ENCODE measurements at places on chromosomes 3 and 15.

- no peak for DNase-seq
Measured at GRCh38 chr15:74565381-74566085, 24.5 kb downstream of the ARID3B start.

DNA sequence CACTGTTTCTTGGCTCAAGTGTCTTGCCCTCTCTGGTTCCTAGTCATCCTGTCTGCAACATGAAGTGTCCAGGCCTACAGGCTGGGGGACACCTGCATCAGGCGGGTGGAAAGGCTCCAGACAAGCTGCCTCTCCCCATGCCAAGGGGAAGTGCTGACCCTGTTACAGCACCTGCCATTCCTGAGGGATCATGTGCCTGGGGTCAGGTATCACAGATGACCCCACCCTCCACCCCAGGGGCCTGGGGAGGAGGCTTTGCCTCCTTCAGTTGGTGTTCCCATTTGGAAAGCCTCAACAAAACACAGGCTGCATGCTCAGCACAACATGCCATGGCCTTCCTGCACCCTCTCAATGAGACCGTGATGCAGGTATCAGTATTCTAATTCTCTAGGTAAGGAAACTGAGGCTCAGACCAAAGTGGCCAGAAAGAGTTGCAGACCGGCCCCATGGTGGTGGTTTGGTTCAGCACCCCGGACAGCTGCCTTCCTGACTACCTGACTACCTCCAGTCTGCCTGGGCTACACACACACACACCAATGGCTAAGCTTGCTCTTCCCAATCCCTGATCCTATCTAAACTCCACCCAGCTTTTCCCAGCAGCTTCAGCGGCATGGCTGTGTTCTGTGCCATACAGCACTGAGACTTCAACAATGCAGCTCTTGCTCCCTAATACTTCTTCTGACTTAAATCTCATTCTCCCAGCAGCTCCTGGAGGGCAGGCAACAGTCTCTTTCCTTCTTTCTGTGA lies 69.7 kb upstream of the LINGO1 start:
- no peak for DNase-seq

DNA sequence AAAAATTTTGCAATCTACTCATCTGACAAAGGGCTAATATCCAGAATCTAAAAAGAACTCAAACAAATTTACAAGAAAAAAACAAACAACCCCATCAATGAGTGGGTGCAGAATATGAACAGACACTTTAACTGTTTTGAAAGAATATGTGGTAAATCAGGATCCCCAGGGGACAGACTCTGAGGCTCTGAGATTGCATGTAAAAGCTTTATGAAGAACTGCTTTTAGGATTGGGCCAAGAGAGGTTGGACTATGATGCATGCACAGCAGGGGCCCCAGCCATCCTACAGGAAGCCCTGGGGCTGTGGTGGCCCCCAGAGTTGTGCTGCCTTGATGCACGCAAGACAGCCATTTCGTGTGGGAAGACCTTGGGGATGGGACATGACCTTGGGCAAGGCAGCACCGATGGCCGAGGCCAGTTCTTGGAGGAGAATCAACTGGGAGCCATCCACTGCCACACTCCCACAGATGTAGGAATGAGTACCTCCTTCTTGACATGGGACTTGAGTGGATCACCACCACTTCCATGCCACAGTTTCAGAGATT lies 298.1 kb upstream of the THBS1 start:
- no peak for DNase-seq

- DNase-seq, result no peak
Measured at GRCh38 chr15:68537506-68537905, 41.3 kb upstream of the CORO2B start.

Measured in activated naive CD4-positive, alpha-beta T cell (primary cell).